Dermis blood vessel endothelial cell (primary cell): ENCODE measurements at places on chromosomes 7 and 10.

DNA sequence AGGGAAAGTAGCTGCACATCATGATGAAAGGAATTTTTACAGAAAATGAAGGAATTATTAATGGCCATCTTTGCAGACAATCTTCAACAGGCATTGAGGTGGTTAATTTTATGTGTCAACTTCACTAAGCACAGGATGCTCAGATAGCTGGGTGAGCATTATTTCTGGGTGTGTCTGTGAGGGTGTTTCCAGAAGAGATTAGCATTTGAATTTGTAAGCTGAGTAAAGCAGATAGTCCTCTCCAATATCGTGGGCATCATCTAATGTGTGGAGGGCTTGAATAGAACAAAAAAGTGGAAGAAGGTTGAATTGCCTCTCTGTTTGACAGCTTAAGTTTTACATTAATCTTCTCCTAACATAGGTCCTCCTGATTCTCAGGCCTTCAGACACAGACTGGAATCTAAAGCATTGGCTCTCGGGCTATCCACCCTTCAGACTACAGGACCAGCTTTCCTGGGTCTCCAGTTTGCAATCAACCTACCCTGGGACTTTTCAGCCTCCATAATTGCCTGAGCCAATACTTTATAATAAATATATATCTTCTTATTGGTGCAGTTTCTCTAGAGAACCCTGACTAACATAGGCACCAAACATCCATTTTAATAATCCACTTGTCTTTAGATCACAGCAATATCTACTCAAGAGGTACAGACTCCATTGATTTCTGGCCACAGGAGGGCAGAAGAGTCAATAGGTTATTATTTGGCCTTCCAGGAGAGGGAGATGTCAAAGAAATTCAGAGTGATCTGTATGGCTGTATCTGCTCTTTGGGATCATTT lies 10.5 kb upstream of the CRPPA start:
- DNase-seq = peak; percentile 56

- peak; percentile 66 for DNase-seq
These were observed 64.2 kb downstream of the PHYHIPL start for GRCh38 chr10:59240582-59241183.

- no peak for DNase-seq
These were observed 331.5 kb downstream of the PTEN start for GRCh38 chr10:88194961-88195367.

DNA sequence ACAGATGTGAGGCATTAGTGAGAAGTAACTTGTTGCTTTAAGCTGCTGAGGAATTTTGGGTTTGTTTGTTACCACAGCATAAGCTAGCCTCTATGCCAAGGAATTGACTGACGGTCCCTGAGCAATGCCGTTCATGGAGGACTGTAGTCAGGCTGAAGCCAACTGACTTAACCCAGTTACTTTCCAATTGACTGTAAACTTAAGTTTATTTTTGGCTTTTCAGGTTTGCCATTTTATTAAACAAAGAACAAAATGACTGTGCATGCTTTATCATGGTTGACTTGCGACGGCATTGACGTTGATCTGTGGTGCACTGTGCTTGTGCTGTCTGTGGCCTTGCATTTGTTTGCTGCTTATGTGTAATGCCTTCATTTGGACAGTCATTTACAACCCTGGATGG lies 53.5 kb downstream of the DNAJB9 start:
- no peak for DNase-seq

GRCh38 chr10:93797825-93798224 lies 40.1 kb downstream of the LGI1 start:
- DNase-seq = no peak

GRCh38 chr10:127526161-127526560 lies 22.9 kb upstream of the NPS start:
- DNase-seq = no peak
